Fibroblast of skin of back (primary cell): ENCODE measurements at places on chromosomes 3 and 15.
A peak's percentile ranks its signal among the peaks of the same experiment; 100 is the strongest.

GRCh38 chr15:96701877-96702276 lies 371.4 kb downstream of the NR2F2 start:
- no peak for DNase-seq

- DNase-seq: peak; percentile 21
These were observed 18.3 kb downstream of the OSBPL10 start for GRCh38 chr3:31962801-31963205.

DNA sequence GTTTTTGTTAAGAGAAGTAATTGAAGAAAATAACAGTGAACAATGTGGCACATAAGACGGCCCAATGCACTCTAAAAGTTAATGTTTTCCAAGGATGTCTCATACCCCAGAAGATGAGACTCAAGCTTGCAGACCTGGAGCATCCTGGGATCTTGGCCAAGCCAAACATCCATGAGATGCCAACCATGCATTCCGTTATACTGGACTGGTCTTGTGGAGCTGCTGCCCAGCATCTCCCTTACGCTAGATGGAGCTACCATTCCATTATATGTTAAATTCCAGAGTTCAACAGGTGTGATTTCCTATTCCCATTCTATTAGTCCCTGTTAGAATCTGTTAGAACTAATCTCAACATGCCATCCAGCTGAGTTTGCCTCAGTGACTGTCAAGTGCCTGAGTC lies 181.8 kb downstream of the PDCD6IP start:
- DNase-seq: peak; percentile 92

DNA sequence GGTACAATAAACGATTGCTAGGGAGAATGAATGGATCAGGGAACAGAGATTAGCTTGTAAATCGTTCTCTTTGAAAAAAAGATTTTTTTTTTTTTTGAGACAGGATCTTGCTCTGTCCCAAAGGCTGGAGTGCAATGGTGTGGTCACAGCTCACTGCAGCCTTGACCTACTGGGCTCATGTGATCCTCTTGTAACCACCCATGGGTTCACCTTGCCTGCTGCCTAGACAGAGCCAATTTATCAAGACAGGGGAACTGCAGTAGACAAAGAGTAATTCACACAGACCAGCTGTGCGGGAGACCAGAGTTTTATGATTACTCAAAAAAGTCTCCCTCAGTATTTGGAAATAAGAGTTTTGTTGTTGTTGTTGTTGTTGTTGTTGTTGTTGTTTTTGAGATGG lies 39.6 kb downstream of the METTL6 start:
- no peak for DNase-seq

GRCh38 chr3:182364723-182365650 lies 428.3 kb upstream of the ATP11B start:
- DNase-seq: peak; percentile 77

GRCh38 chr15:83571820-83572707 lies 81.9 kb upstream of the ADAMTSL3 start:
- DNase-seq: peak; percentile 36
